ENCODE measurements at places on chromosomes 7 and 10.

- no peak for DNase-seq
Measured at GRCh38 chr7:44150466-44150832, 9.3 kb upstream of the MYL7 start.

- no peak for DNase-seq
Measured at GRCh38 chr10:6563731-6564130, 16.3 kb downstream of the PRKCQ start.

DNA sequence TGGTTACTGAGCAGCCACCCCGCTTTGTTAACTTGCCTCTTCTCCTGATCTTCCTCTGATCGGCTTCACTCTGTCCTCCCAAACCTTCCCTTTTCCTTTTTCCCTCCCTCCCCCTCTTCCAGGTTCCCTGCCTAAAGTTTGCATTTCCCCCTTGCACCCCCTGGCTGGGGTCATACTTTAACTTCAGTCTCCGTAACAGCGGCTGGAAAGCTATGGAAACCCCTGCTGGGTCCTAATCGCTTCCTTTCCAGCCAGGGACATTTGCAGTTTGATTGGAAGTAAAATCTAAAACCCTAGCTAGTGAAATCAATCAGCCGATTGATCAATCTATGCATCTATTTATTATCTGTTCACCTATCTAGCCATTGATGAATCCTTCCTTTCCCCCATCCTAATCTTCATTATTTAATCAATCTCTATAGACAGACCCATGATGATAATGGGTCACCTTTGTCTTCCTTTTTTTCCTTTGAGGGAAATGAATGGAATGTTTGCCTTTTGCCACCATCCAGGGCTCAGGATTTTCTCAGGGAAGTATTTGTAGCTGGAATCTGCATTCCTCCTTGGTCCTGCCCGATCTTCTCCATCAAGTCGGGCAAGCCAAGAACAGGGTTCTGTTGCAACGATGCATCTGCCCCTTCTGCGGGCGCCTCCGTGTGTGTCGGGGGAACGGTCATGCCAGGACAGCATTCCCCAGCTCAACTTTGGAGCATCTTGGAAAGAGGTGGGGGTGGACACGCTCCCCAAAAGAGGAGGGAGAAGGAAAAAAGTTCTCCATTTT is 8.8 kb downstream of the GATA3 start:
- DNase-seq = no peak

DNA sequence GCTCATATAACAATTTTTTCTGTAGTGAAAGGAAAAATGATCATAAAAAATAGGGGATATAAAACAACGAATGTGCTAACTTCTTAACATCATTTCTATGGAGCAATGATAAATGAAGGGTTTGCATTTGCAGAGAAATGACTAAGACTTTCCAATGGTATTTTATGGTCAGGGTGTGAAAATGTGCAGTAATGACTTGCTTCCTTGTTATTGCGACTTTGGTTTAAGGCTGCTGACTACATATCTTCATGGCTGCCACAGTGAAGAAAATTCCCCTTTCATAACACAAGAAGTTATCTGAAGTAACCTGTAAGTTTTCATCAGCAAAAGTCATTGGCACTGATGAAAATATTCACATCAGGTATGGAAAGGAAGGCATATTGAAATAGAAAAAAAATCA is 166.1 kb upstream of the NRG3 start:
- peak; percentile 27 for DNase-seq

DNA sequence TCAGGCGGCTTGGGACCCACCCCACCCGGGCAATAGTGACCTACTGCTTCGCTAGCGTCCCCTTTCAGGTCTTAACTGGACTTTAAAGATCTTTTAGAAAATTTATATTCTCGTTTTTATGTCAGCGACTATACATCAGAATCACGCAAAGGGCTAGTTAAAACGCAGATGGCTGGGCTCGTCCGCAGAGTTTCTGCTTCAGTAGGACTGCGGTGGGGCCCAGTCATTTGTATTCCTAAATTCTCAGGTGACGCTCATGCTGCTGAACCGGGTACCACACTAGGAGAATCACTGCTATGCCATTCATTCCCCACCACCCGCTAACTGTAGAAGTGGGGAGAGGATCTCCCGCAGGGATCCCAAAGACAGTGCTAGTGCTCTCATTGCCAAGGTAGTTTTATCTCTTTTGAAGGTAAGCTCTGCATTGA is 12.0 kb upstream of the SP8 start:
- no peak for DNase-seq

- DNase-seq = no peak
Measured at GRCh38 chr10:103493362-103493915, at the start of gene NEURL1. TSS of gene NEURL1 (plus strand) at chr10:103493705. CDS start at chr10:103494388, 683 bp downstream.

GRCh38 chr7:137689761-137690160 is 157.0 kb downstream of the DGKI start:
- DNase-seq = no peak

- DNase-seq = no peak
Measured at GRCh38 chr10:71990706-71991269, 26.6 kb downstream of the CHST3 start.

GRCh38 chr10:97771055-97771891 is 526 bp downstream of the SFRP5 start:
- DNase-seq = peak; percentile 5

GRCh38 chr10:80144696-80145131 is 12.2 kb downstream of the PLAC9 start:
- DNase-seq = no peak

All from activated CD4-positive, alpha-beta T cell treated with anti-CD3 and anti-CD28 coated beads, Interleukin-2, Interleukin-4, amounts not matched to agents 100 ng/mL and 50 ng/mL, durations not matched to agents 16 hours and 8 hours (primary cell).